ENCODE measurements at places on chromosomes 5 and 9.

- no peak for DNase-seq
These were observed 186.7 kb downstream of the DCP2 start for GRCh38 chr5:113163328-113163727.

DNA sequence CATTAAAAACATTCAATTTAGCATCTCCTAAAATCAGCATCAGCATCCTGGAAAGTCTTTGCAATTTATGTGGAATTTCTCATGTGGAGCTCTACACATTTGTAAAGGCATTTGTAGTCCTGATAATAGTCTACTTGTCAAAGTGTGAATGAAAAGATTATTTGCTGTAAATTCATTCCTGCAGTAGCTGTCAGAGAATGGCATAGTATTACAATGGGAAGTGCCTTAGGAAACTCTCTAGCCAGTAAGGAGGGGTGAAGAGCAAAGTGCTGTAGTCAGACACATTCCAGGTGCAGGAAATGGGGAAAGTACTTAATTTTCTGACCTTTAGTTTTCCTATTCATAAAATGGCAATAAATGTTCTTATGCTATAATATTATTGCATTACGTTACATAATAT lies 627.9 kb downstream of the KCTD16 start:
- DNase-seq = no peak

- no peak for DNase-seq
These were observed 23.7 kb upstream of the NR3C1 start for GRCh38 chr5:143427122-143427735.

GRCh38 chr9:127448112-127448805 lies 2.9 kb downstream of the RPL12 start:
- no peak for DNase-seq

DNA sequence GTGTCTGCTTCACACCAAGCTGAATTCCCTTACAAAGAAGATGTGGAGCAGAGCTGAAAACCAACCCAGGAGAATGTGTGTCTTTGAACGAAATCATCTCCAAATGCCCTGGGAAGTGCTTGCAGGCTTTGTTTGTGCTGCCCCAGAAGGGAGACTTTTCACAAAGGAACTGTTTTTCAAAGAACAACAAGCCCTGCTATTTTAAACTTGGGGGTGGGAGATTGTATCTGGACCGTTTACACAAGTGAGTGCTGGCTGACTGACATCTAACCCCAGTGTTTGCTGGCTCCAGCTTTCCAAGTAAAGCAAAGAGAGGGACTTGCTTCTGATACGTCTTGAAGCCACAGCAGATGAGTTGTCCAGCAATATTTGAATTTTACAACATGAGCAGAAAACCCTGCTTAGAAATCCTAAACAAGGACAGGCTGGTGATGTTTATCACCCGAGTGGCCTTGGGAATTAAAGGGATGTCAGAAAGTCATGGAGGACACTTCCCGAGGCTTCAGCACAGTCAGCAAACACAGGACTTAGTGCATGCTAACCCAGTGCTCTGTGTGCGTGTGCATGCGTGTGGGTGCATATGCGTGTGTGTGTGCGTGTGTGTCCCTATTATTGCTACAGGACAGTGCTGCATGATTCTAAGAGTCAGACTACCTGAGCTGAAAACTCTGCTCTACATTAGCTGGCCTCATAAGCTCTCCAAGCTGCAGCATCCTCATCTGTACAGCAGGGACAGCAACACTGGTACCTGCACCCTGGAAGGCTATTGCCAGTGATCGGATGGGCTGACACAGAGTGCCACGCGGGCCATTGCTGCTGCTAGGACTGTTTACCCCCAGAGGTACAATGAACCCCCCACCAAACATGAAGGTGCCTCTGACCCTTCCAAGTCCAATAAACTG lies 1.4 kb downstream of the ADAMTS12 start:
- DNase-seq = no peak

- no peak for DNase-seq
These were observed 34.8 kb downstream of the THBS4 start for GRCh38 chr5:80069918-80070318.

GRCh38 chr9:112034216-112034611 lies 137.6 kb downstream of the UGCG start:
- no peak for DNase-seq

GRCh38 chr5:66307647-66308241 lies 163.6 kb downstream of the SREK1 start:
- peak; percentile 34 for DNase-seq

DNA sequence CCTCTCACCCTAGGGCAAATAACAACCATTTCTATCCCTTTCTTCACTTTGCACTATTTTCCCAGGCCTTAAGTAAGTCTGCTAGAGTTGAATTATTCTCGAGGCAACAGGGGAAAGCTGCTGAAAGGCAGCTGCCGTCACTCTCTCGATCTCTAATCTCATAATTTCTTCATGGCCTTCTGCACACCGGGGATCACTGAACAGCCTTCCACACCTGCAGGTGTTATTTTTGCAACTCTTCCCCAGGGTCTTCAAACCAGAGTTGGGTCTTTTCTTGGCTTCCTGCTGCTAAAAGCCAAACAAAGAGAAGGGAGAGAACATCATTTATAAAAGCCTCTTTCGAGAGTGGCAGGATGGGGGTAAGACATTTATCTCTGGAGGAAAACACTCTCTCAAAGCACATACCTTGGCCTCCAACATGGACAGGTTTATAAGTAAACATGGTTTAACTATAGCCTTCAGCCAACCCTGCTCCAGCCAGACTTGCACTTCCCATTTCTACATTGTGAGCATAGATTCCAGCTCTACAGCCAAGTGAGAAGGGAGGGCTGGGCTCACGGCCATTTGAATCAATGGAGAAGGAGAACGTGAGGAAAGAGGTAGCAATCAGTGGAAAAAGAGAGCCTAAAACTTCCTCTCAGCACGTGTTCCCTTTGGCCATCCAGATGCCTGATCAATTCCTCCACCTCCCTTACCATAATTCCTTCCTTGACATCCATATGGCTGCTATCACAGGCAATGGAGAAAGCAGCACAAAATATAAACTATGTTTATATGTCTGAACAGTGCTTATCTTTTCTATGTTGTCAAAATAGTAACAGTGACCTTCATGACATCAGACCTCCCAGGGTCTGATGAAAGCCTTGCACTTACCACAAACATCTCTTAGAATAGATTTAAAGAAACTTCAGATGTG lies 464.9 kb downstream of the TLE1 start:
- DNase-seq = no peak

Measured in NCI-H2171 (cell line).